ENCODE measurements at places on chromosomes 1 and 21.

DNA sequence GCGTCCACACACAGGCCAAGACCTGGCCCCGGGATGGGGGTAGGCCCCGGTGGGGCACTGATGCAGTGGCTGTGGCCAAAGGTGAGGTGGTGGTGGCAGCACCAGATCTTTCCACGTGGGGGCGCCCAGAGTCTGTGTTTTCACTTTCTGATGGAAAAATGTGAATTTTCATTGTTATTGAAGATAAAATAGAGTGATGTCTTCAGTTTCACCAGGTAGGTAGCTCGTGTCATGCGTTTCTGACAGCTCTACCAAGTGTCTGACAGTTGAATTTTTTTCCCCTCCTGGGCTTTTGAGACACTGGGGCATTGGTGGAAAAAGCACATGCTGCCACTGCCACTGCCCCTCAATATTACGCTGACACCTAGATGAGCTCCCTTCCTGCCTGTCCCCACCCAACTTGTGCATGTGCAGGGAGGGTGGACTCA lies 40.0 kb upstream of the MAGOH start:
- DNase-seq: no peak

DNA sequence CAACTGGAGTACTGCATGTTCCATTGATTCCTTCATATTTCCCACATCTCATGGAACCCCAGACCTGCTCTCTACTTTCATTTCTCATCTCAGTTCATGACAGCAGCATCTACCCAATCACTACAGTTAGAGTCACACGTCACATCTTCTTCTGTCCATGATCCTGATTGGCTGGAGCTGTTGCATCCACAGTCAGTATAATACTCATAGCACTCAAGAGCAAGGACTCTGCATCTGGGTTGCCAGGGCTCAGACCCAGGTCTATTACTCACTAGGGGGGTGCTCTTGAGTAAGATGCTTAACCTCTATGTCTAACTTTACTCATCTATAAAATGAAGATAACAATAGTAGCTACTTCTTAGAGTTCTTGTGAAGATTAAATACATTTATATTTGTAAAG lies 4.4 kb upstream of the XPR1 start:
- no peak for DNase-seq

GRCh38 chr1:40315239-40315794 lies 1.8 kb downstream of the COL9A2 start:
- peak; percentile 58 for DNase-seq

DNA sequence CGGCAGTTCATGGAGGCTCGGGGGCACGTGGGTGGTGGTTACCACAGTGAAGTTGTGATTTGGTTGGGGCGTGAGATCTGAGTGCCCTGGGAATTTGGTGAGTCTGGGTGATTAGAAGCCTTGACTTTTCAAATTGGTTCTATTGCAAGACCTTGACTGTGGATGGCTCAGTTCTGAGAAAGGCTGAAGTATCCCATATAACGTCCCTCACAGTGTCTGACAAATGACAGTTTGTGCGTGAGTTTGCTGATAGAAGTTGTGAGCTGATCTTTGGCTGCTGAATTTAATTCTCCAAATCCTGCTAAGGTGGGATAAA lies 549 bp downstream of the MSH4 start:
- no peak for DNase-seq

GRCh38 chr1:165501970-165502348 lies 41.8 kb upstream of the LRRC52 start:
- peak; percentile 33 for DNase-seq

- DNase-seq: no peak
Observed at GRCh38 chr1:9680091-9680490, 28.6 kb downstream of the PIK3CD start.

GRCh38 chr21:39854572-39854971 lies 12.7 kb upstream of the PCP4 start:
- no peak for DNase-seq

GRCh38 chr1:62407398-62408009 lies 29.3 kb upstream of the USP1 start:
- DNase-seq: no peak

- no peak for DNase-seq
Observed at GRCh38 chr1:7516341-7516740, 254.8 kb upstream of the VAMP3 start.

DNA sequence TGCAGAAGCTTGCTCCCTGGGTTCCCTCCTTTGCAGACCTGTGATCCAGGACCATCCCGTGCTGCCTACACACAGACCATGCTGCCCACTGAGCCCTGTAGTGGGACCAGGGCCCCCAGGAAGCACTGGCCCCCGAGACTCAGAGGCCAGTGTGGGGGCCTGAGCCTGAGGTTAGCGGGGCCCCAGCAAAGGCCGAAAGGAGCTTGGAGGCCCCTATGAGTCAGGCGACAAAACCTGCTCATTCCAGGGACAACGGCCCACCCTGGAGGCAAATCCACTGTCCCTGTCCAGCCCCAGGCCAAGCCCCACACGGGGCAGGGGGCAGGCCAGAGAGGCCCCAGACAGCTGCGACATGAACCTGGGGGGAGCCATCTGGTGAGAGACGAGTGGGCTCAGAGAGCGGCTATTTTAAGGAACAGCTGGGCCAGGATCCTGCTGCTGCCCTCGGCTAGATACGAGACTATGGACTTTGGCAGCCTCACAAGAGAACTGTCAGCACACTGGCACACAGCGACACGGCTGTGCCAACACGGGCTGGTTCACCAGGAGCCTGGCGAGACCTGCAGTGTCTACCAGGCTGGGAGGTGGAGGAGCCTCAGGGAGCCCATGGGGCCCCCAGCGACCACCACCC lies 74.7 kb downstream of the ARHGEF16 start:
- DNase-seq: peak; percentile 83

GRCh38 chr1:9848022-9848421 lies 24.3 kb upstream of the CLSTN1 start:
- DNase-seq: no peak

All from gastrocnemius medialis (tissue), 4 donors.